ENCODE measurements at places on chromosomes 16 and 17.

GRCh38 chr17:68195667-68196393, 52.0 kb upstream of the AMZ2 start:
- DNase-seq, result no peak

DNA sequence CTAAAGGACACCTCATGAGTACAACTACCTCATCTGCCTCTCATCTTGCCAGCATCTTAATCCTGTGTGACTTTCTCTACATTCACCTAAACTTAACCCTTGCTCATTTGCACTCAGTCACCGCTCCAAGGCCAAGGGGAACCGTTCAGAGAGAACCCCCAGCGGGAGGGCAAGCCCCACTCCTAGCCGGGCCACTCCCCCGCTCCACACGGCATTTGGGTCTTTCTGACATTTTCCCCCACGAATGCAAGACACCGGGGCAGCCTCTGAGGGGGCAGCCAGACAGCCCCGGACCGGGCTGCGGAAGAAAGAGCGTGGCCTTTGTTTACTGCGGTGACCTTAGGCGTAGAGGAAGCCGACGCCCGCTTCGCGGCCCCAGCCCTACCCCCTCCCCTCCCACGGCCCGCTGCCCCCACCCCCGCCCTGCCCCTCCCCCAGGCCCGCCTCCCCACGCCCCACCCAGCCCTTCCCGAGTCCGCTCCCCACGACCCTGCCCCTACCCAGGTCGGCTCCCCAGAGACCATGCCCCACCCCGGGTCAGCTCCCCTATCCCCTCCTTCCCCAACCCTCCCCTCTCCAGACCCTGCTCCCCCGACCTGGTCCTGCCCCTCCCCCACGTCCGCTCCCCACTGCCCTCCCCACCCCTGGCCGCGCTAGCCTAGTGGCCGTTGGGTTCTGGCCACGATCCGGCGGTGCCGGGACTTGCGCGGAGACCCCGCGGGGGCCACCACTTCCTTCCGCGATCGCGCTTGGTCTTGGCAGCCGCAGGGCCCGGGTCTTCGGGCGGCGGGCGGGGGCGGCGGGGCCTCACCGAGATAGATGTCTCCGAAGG, 789 bp downstream of the CSNK1D start:
- DNase-seq, result peak; percentile 29

DNA sequence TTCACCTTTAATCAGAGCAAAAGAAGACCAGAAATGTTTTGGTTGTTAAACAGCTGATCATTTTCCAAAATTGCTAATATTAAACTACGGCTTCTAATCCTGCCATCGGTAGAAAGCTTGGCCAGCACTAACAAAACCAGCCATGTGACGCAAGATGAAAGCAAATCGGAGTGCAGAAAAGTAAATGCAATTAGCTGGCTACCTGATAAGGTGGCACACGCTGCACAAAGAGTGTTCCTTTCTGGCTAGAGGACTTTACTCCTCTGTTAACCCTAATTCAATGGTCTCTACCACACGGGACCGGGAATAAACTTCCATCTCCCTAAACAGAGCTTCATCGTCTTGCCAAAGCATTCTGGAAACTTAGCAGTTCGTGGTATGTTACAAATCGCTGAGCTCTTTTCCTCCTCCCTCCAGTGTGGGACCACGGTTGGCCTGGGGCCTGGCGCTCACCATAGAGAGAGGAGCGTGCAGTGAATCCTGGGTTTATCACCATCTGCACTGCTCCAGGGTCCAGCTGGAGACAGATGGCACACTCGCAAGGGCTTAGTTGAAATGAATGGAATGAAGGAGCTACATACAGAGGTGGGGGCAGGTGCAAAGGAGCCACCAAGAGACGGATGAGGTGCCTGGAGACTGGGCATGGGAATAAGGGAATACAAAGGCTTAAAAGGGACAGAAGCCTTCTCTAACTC, 10.1 kb upstream of the COG1 start:
- DNase-seq, result no peak

GRCh38 chr16:12535535-12536411, 267.9 kb downstream of the CPPED1 start:
- DNase-seq, result peak; percentile 97

DNA sequence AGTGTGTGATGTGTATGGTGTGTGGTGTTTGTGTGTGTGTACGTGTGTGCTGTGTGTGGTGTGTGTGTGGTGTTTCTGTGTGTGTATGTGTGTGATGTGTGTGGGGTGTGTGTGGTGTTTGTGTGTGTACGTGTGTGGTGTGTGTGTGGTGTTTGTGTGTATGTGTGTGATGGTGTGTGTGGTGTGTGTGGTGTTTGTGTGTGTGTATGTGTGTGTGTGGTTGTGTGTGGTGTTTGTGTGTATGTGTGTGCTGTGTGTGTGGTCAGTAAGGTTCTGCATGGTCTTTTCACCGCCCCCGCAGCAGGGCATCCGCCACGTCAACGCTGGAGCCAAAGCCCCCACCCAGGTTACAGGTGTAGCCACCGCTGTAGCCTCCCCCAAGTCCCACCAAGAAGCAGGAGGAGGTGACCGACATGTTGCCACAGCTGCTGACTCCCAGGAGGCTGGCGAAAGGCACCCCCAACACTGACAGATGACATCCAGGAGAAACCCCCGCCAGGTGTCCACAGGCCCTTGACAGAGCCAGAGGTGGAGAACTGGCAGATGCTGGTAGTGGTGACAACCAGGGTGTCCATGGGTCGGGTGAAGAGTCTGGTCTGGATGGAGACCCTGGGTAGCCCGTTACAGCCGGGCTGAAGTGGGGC, 9.3 kb upstream of the KRT17 start:
- no peak for DNase-seq

DNA sequence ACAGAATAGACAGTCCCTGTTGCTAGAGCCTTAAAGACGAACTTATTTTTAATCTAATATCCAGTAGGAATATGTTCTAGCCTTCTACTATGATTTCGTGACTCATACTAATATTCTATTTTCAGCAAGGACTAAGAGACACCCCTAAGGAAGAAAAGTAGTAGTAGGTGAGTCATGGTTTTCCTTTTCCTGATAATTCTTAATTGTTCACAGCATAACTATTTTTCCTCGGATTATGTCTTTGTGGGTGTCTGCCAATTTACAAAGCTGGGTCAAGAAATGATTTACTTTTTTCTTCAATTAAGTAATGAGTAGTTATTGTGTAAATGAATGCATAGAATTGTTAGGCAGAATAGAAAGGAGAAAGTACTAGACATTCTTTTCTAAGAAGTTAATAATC, 292.2 kb downstream of the TOX3 start:
- no peak for DNase-seq

DNA sequence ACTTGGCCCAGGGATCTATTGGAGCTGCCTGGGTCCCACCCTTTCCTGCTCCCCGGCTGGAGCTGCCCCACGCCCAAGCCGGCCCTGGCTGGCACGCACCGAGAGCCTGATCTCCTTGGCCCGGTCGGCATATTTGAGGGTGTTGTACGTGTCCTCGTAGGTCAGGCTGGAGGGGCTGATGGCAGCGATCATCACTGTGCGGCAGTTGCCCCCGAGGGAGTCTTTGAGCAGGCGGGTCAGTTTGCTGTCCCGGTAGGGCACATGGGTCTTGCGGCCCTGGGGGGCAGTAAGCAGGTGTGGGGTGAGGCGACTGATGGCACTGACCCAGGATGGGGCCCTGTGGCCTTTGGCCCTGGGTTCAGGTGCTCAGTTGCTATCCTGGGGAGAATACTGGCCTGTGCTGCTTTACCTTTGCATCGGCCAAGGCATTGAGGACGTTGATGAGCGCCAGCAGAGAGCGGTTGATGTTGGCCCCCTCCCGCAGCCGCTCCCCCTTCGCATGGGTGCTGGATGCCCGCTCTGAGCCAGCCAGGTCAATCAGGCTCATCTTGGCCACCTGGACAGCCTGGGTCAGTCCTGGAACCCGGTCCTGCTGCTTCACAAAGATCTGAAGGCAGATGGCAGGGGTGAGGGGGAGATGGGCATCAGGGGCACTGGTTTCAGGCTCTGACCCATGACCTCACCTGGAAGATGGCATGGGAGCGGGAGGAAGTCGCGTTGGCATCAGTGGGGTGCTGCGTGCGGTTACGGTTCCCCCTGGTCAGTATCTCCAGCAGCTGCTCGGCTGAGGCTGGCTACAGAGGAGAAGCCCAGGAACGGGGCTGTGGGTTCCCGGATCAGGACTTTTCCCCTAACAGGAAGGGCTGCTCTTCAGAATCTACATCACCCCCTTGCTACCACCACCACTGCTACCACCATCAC, 13.5 kb downstream of the KIF18B start:
- no peak for DNase-seq

- no peak for DNase-seq
These were observed 63.3 kb downstream of the PECAM1 start for GRCh38 chr17:64327201-64327930.

DNA sequence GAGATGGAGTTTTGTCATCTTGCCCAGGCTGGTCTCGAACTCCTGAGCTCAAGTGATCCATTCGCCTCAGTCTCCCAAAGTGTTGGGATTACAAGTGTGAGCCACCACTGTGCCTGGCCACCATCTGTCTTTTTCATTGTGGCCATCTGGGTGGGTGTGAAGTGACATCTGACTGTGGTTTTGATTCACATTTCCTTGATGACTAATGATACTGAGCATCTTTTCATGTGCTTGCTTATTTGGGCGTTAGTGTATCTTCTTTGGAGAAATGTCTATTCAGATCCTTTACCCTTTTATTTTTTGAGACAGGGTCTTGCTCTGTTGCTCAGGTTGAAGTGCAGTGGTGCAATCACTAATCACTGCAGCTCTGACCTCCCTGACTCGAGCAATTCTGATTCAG, 53.9 kb upstream of the ERN1 start:
- DNase-seq, result peak; percentile 11

DNA sequence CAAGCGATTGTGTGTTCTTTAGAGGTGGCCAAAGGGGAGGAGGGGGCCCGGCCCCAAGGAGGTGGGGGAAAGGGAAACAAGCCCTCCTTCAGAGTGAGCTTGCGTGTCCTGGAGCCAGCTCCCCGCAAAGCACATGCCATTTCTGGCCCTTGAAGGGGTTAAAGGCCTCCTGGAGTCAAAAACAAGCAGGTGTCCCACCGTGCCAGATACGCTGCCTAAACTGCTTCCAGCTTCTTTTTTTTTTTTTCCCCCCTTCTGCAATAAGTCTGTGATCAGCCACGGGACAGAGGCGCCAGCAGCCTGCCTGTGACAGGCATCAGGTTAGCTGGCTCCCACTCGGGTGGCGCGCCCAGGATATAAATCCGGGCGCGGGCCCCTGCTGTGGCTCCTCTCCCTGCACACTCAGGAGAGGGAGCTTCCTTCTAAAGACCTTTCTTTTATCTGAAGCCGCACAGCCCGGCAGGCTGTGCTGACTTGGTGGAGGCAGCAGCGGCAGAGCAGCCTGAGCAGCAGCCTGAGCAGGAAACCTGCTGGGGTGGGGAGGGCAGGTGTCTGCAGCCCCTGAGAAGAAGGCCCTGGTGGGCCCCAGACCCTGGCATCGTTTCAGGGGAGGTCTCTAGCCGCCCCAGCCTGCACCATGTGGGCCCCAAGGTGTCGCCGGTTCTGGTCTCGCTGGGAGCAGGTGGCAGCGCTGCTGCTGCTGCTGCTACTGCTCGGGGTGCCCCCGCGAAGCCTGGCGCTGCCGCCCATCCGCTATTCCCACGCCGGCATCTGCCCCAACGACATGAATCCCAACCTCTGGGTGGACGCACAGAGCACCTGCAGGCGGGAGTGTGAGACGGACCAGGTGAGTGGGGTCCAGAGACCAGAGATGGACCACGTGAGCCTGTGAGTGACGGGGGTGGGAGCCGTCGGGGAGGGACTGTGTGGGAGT, at the start of gene WFIKKN2:
Gene WFIKKN2 (plus strand): TSS at position 286 of the 934 bp plus-strand sequence. CDS start 352 bp downstream, at position 638.
- DNase-seq, result no peak

DNA sequence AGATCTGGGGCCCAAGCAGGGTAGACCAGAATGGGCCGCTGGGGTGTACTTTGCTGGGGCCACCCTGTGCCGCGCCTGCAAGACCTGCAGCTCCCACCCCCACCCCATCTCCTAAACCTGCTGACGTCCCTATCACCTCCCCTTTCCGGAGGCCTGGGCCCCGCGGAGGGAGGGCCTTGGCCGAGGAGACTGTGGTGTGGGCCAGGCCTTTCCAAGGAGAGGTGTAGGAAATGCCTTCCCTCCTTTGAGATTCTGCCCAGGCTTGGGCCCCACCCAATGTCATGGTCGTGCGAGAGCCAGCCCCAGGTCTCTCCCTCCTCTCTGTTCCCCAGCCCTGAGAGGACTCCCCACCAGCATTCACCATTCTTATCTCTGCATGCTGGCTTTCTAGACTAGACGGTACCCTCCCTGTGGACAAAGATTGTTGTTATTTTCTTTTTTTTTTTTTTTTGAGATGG, 3.9 kb upstream of the WFIKKN2 start:
- DNase-seq, result no peak

DNA sequence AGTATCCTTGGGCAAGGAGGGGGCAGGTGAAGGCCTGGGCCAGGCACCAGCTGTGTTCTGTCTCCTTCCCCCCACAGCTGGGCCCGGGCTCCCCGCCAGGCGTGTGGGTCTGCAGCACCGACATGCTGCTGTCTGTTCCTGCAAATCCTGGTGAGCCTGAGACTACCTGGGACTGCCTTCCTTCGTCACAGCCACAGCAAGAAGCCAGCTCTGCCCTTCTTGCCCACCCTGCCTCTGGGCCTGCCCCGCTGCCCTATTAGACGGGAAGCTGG, 12.3 kb downstream of the FCSK start:
- DNase-seq, result no peak

DNA sequence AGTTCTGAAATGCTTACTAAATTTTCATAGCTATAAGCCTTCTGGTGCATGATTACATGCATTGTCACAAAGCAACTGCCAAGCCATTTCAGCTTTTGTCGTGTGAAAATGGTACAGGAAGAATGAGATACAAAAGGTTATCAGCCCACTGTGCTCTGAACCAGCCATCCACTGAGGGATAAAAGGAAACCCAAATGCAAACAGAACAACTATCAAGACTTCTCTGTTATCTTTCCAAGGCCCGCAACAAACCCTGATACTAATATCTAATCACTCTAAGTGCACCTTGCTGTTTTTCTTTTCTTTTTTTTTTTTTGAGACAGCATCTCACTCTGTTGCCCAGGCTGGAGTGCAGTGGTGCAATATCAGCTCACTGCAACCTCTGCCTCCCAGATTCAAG, 109.0 kb downstream of the FTO start:
- DNase-seq, result no peak

DNA sequence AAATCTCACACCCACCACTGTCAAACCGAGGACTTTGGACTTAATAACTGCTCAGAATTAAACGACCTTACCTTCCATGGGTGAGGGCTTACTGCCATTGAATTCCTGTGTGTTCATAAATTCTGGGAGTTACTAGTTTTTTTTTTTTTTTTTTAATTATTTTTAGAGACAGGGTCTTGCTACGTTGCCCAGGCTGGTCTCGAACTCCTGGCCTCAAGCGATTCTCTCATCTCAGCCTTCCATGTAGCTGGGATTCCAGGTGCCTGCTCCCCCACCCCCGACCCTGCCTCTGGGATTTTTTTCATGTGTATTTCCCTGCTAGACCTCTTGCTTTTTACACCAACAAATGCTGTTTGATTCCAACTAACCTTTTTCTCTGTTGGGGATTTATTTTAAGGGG, 14.9 kb upstream of the CD300A start:
- DNase-seq, result no peak

GRCh38 chr16:24324421-24324820, 68.3 kb downstream of the CACNG3 start:
- DNase-seq, result no peak

- no peak for DNase-seq
These were observed 17.4 kb upstream of the SUPT4H1 start for GRCh38 chr17:58369214-58370031.

- no peak for DNase-seq
These were observed at the start of gene CACNG5 for GRCh38 chr17:66834919-66835454. TSS of gene CACNG5 (plus strand) at chr17:66835117. CDS start at chr17:66877333, 42,216 bp downstream.

GRCh38 chr17:78651554-78651953, 74.4 kb upstream of the DNAH17 start:
- DNase-seq, result no peak

GRCh38 chr17:16417399-16417798, 2.0 kb downstream of the TRPV2 start:
- no peak for DNase-seq

GRCh38 chr17:8382052-8382879, 727 bp downstream of the RPL26 start:
- no peak for DNase-seq
